ENCODE measurements at places on chromosomes 3 and 15. TPM values are rescaled to one million over a fixed set of nuclear protein-coding genes. Genes with fewer than 3 reads are reported as not detected.

- no peak for DNase-seq
These were observed 242.9 kb downstream of the LPP start for GRCh38 chr3:188396900-188397299.

- DNase-seq: peak; percentile 93
These were observed at the start of gene PLSCR2 for GRCh38 chr3:146469150-146470017. PLSCR2 (minus strand) TSS chr3:146469561; CDS start chr3:146459904, 9,657 bp downstream.

- DNase-seq: peak; percentile 39
These were observed 68.5 kb downstream of the PLCH1 start for GRCh38 chr3:155676252-155676981.

DNA sequence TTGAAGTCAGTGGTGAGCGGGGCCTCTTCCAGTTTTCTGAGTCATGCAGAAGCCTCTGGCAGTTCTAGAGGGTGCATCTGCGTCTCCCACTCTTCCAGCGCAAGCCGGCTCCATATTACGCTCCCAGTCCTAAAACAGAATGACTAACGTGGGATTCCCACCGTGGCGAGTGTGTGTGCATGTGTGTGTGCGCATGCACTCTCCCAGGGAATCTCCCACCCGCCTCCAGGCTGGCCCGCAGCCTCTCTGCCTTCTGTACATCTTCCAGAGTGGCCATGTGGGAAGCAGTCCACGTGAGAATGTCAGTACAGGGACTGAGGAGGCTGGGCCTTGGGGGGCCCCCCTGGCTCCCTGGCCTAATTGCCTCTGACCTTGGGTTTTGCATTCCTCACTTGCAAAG is 87.7 kb downstream of the LSM3 start:
- no peak for DNase-seq

- DNase-seq: no peak
These were observed 145.8 kb upstream of the THRB start for GRCh38 chr3:24640330-24640877.

GRCh38 chr3:56054844-56055243 is 413.4 kb downstream of the ERC2 start:
- DNase-seq: no peak

DNA sequence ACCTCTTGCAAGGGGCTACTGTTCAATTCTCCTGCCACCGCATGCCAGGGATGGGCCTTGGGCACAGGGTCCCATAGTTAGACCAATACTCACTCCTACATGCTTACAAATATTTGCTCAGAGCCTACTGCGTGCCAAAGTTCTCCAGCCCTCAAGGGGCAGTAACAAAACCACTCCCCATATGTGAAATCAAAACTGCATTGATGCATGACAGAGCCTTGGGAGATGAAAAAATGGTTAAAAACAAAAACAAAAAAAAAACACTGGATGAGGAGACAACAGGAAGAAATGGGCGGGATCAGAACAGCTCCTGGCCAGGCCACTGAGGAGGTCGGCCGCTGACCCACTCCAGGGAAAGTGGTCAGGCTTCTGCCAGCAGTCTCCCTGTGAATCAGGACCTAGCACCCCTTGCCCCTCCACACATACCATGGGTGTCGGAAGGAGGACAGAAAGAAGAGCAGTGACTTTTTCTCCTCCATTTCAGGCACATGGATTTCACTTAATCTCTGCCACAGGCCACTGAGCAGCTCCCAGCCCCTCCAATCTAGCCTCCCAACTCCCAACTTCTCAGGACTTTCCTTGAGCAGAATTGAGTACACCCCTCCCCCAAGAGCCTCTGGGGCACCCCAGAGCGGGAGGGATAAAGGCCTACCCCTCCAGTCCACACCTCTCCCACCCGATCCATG is 2.8 kb downstream of the PLXNB1 start:
- no peak for DNase-seq

DNA sequence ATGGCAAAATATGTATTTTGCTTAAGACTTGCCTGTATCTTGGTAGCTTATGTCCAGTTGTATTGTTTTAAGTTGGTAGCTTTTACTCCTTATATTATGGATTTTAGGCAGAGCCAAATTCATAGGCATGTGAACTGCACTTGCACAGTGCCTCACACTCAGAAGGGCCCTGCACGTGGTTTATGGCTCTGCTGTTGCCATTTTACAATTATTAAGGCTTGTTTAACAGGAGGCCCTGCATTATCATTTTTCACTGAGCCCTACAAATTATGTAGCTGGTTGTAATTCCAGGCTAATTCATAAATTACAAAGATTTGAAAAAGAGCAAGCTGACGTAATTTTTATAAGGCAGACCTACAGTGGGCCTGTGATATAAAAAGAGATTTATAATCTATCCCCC is 537.6 kb upstream of the UBE2E2 start:
- no peak for DNase-seq

GRCh38 chr15:73822998-73823397 is 50.4 kb upstream of the TBC1D21 start:
- no peak for DNase-seq

GRCh38 chr3:64987726-64988125 is 299.9 kb upstream of the ADAMTS9 start:
- DNase-seq: no peak

DNA sequence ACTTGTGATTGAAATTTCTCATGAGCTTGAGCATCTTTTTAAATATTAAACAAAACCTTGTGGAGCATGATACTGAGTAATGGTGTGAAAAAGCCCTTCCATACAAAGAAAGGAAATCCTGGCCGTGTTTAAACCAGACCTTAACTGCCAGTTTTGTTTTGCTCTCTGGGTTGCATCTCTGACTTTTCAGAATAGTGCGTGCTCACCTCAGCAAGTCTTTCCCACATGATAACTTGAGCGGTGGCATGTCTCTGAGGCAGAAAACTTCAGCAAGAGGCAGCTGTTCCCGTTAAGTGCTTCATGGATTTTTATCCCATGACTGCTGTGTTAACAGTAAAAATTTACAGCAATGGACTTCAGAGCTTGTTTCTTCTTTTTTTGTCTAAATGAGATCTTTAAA is 393.3 kb downstream of the FEZF2 start:
- no peak for DNase-seq

GRCh38 chr15:82768414-82769054 is 37.3 kb downstream of the FSD2 start:
- DNase-seq: no peak

DNA sequence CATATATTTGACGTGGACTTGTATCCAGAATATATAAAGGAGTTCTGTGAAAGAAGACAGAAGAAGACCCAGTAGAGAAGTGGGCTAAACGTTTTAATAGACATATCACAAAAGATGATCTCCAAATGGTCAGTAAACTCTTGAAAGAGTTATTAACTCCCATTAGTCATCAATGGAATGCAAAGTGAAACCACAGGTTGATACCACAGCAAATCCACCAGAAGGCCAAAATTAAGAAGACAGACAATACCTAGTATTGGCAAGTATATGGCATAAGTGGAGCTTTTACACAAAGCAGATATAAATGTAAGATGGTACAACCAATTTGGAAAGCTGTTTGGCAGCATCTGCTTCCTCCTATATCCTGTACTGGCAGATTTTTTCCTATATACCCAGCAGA is 6.0 kb downstream of the SPATA16 start:
- no peak for DNase-seq

GRCh38 chr3:72259755-72260587 is 475.0 kb upstream of the PROK2 start:
- DNase-seq: no peak

DNA sequence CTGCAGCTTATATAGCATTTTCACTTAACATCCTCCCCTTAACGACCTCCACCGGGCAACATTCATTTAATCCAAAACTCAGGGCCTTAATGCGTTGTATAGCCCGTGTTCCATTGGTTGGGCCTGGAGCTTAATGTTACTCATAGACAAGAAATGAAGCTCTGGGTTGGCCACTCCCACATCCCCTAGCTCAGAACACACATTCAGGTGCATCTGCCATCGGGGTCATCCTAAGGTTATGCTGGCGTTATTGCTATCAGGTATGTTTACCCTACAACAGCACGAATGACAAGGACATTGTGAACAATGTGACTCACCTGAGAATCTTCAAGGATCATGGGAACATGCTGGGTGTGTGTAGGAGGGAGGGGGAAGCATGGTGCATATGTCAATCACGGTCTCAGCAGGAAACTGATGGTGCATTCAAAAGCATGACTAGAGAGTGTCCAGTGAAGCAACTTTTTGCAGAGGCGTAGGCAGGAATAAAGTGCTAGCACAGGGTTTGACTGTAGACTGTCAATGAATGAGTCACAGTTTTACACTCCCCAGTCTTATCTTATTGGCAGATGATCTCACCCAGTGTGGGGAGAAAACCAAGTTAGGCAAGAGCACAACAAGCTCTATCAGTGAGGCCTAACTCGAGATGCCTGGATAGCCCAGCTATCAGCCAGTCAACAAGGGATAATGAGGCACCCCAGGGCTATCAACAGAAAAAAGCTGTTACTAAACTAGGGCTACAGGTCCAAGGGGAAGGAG is 402.1 kb upstream of the MCTP2 start:
- no peak for DNase-seq

DNA sequence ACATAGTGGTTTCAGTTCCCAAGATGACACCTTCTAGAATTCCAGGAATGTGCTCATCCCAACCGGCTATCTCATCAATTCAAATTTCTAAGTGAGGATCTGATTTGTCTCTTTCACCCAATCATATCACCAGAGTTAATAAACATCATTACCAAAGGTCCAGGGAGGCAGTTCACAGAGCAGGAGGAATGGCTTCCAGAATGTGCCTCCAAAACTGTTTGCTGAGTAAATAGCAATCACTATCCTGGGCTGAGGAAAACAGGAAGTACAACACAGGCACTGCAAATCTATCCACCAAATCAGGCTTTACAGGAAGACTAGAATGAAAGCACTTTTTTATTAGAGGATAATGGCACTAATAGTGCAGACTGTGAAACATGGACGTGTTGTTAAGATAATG is 61.5 kb downstream of the OSBPL10 start:
- no peak for DNase-seq

SLC35G2 gene
- 4.1 TPM for total RNA-seq

PDZRN3 gene
- 33.5 TPM for total RNA-seq

AGBL1 gene
- 0.32 TPM for total RNA-seq

ACKR2 gene
- 7.9 TPM for total RNA-seq

EOGT gene
- 27.9 TPM for total RNA-seq

PLA2G4D gene
- total RNA-seq: 0.15 TPM

MESP1 gene
- total RNA-seq: 4.2 TPM

ILDR1 gene
- total RNA-seq: 5.3 TPM

CTDSPL gene
- total RNA-seq: 74.4 TPM

PRRT3 gene
- total RNA-seq: 1.8 TPM

All from left lung (tissue), 14 donors.